ENCODE measurements at places on chromosomes 16 and 17.

- DNase-seq, result no peak
Measured at GRCh38 chr17:15382914-15383313, 41.5 kb upstream of the TEKT3 start.

GRCh38 chr16:832652-833336 lies 32.3 kb upstream of the GNG13 start:
- DNase-seq, result no peak

GRCh38 chr17:72183194-72183685 lies 62.4 kb downstream of the SOX9 start:
- no peak for DNase-seq

DNA sequence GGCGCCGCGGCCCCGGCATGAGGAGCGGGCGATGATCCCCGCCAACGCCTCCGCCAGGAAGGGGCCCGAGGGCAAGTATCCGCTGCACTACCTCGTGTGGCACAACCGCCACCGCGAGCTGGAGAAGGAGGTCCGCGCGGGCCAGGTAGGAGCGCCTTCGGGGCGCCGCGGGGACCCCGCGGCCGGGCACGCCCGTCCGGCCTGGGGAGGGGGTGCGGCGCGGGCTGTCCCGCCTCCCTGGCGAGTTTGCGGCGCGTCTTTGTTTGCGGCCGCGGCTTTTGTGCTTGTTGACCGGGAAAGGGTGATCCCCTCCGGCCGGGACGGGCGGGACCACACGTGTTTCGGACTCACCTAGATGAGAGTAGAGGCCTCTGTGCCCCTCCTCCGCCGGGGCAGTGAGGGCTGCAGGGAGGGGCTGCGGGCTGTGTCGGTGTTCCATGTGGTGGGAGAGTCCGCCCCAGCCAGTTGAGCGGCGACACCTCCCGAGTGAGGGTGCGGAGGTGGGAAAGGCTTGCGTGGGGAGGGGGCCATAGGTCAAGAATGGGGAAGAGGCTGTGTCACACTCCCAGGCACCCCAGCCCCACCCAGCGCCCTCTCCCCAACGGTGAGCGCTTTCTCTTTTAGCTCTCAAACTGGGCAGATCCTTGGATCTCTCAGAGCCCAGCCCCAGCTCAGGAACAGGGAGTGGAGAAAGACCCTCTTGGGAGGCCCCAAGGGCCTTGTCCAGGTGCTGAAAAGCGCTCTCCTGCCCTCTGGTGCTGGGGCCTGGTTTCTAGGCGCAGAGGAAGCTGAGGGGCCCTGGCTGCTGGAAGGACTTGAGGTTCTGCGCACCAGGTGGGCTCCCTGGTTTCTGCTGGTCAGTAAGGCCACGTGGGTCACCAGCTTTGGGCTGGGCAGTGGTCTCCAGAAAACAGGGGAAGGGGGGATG lies 923 bp downstream of the ANKRD13B start:
- no peak for DNase-seq

DNA sequence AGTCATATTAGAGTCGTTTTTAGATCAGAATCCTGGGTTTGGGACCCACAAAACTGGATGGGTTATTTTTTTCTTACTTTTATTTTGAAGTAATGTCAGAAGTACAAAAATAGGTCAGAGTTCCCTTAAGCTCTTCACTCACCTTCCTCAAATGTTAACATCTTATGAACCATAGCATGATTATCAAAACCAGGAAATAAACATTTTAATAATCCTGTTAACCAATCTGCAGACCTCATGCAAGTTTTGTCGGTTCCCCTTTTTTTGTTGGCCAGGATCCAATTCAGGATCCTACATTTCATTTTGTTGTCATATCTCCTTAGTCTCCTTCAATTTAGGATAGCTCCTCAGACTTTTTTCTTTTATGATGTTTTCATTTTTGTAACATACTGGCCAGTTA lies 162.0 kb downstream of the CHD9 start:
- DNase-seq, result no peak

GRCh38 chr17:22503322-22503899 lies 811.1 kb downstream of the KCNJ18 start:
- DNase-seq, result no peak

GRCh38 chr17:64095144-64095882 lies 34.6 kb downstream of the ERN1 start:
- no peak for DNase-seq
